Stimulated activated CD8-positive, alpha-beta memory T cell treated with anti-CD3 and anti-CD28 coated beads, Interleukin-15, amount 100 ng/mL, for 1 hour (primary cell): ENCODE measurements at places on chromosomes 3 and 15.

GRCh38 chr3:50609763-50610085 lies 1.9 kb downstream of the CISH start:
- no peak for DNase-seq

DNA sequence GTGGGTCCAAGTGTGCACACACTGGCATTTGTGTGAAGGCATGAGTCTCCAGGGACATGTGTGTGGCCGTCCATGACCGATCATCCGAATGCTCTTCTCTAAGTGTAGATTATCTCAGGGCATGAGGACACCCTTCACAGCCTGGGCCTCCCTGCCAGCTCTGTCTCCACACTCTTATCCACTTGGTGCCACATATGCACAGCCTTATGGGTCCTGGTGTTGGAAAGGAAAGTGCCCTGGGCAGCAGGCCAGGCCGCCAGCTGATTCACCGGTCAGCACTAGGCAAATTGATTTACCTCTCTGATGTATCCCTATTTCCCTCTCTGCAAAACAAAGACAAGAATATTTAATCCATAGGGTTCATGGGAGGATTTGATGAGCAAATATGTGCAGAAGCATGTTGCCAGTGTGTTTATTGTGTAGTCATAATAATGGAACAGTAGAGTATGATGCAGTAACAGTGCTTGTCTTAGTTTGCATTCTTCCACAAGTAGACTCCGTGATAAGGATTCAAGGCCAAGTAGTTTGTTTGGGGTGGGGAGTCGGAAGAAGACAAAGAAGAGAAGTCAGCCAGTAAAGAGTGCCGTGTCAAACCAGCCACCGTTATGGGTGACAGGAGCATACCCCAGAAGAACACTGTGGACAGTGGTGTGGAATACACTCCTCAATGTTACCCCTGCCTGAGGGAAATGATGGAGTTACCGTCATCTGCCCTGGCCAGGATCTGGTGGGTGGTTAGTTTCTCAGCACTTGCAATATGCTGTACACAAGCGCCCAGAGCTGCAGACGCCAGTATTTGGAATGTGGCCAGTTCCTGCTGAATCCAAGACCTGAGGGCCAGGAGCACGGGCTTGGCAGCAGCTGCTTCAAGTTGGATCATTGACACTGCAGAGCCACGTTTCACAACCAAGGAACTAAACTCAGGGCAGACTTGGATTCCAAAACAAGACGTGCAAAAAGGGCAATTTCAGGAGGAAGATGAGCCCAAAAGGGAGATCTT lies 85.1 kb downstream of the MTHFS start:
- DNase-seq = no peak

- no peak for DNase-seq
These were observed 506.5 kb upstream of the TBL1XR1 start for GRCh38 chr3:177703788-177704187.

- no peak for DNase-seq
These were observed 481 bp downstream of the ADAMTS17 start for GRCh38 chr15:100341239-100341749.

- no peak for DNase-seq
These were observed 86.1 kb downstream of the FOXP1 start for GRCh38 chr3:71497367-71497897.

DNA sequence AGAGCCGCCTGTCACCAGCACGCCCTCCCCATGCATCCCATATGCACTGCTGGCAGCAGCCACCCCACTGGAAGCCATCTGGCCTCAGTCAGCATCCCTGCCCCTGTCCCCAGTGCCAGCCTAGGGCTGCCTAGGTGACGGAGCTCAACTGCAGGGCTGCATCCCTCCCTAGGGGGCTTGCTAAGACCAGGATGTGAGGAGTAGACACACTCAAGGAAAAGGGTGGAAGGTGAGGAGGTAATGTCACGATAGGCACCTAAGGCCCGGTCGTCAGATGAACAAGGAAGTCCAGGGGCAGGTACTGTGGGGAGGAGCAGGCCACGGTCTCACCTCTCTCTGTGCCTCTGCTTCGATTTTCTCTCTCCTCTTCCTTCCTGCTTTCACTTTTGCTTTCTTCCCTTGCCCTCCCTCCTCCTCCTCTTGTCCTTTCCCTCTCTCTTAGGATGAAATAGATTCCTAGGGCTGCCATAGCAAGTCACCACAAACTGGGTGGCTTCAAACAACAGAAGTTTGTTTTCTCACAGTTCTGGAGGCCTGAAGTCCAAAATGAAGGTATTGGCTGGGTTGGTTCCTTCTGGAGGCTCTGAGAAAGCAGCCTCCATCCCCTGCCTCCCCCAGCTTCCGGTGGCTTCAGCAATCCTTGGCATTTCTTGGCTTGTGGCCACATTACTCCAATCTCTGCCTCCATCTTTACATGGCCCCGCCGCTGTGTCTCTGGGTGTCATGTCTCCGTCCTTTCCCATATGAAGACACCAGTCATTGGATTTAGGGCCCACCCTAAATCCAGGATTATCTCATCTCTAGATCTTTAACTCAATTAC lies 298.3 kb downstream of the SHQ1 start:
- DNase-seq = no peak

GRCh38 chr15:69838338-69838737 lies 259.4 kb downstream of the TLE3 start:
- DNase-seq = no peak

DNA sequence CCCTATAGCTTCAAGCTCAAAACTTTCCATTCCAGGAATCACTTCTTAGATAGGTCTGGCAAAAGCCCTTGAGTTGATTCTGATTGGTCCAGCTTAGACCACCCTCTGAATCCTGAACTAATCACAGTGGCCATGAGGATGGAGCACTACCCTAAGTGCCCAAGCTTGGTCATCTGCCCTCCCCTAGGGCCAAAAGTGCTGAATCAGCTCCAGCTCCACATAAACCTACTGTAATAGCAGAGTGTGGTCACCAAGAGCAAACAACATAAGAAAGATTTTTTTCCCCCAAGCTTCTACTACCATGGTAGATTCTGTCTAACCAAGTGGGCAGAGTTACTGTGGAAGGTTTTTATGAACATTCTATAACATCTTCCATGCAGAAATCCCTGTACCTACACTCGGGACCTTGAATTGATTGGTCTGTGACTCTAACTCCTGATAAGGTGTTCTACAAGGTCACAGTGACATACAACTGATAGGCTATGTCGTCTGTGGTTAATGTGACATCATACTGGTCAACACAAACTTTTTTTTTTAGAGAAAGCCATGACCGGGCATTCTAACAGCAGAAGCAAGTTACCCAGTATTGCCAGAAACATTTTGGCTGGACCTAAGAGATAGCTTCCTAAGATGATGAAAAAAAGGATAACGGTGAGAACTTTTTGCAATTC lies 320.9 kb downstream of the MAGI1 start:
- DNase-seq = no peak

- DNase-seq = no peak
These were observed 2.4 kb downstream of the ACAP2 start for GRCh38 chr3:195440379-195440778.

DNA sequence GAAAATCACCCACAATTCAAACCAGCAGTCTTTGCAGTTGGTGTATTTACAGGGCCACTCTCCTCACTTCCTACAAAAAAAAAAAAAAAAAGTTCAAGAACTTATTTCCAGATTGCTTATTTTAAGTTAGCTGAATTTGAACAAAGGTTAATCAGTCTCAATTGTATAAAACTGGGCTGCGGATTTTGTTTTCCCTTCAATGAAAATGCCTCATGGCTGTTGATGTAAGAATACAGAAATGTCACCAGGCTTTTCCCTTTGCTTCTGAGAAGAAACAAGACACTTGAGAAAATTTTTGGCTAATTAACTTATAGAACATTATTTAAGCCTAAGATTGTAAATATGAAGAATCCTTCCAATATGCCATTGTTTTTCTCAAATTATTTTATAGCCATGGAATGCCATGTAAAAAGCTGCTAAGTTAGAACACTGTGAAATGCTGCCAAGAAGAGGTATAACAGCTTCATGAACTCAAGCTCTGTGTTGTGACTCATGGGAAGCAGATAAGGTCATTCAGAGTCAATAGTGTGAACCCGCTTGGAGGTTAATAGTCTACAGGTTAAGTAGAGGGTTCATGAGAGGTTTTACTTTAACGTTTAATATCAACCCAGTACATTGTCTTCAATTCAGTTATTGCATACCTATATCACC lies 84.3 kb upstream of the ABI3BP start:
- DNase-seq = no peak

DNA sequence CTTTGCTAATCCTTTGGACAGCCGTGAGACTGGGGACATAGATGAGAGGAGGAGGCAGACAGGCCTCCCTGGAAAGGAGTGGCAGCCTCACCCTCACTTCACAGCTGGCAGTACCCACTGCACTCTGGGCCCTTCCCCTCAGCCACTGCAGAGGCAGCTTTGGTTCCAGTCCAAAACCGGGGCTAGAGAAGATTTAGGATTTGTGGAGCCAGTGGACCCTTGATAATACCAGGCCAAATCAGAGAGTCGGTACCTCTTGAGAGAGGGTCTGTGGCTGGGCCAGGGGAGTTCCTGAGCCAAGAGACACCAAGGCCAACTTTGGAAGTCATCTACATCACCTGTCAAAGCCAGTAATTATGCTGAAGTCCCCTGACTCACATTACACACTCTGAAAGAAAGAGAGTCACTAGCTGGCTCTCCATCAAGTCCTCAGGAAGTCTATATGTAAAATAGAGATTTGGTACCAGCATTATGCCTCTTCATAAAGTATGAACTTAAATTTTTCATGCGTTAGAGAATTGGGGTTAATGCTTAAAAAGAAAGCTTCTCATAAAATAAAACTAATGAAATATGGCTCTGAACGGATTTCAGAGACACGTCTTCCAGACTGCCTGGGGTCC lies 244.1 kb upstream of the SEMA6D start:
- DNase-seq = no peak

GRCh38 chr15:74489518-74490338 lies 28.8 kb upstream of the UBL7 start:
- DNase-seq = peak; percentile 55

GRCh38 chr15:52010633-52011595 lies 8.1 kb upstream of the MAPK6 start:
- DNase-seq = no peak

- DNase-seq = no peak
These were observed 95.5 kb upstream of the COL8A1 start for GRCh38 chr3:99542767-99543518.

- DNase-seq = no peak
These were observed 723.4 kb downstream of the ZPLD1 start for GRCh38 chr3:103158183-103158582.

GRCh38 chr15:80825361-80826030 lies 46.3 kb downstream of the CEMIP start:
- DNase-seq = no peak

- DNase-seq = no peak
These were observed 180.7 kb upstream of the GRM7 start for GRCh38 chr3:6680119-6680806.

DNA sequence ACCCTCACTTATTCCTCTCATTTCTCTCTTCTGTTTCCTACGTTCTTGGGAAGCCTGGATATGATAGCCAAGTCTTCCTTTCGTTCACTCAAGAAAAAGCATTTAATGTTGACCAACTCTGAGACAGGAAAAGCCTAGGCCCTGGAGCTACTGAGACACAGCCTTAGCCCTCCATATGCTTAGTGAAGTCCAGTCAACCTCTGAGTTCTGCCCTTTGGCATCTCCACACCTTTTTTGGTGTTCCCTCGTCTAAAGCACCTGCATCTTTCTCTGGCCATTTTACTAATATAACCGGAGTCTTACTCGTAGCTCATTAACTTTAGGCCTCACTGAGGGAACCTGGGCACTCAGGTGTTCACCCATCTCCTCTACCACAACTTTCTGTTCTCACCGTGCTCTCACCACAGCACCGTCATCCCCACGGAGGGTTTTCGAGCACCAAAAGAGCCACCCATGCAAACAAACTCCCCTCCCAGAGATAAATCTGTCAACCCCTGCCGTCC lies 632 bp downstream of the MTHFS start:
- no peak for DNase-seq

- no peak for DNase-seq
These were observed 20.6 kb upstream of the FBLN2 start for GRCh38 chr3:13528217-13528867.

GRCh38 chr3:141959589-141960554 lies 83.4 kb downstream of the ATP1B3 start:
- DNase-seq = no peak

GRCh38 chr15:86446253-86446640 lies 366.6 kb downstream of the AGBL1 start:
- no peak for DNase-seq

- no peak for DNase-seq
These were observed 82.0 kb downstream of the MBNL1 start for GRCh38 chr3:152350776-152351175.

DNA sequence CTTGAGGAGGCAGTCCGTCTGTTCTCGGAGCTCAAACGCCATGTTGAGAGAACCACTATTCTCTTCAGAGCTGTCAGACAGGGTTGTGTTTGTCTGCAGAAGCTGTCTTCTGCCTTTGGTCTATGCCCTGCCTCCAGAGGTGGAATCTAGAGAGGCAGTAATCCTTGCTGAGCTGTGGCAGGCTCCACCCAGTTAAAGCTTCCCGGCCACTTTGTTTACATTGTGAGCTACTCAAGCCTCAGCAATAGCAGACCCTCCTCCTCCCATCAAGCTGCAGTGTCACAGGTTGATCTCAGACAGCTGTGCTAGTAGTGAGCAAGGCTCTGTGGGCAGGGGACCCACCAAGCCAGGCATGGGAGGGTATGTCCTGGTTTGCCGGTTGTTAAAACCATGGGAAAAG lies 8.9 kb downstream of the OR5AC2 start:
- DNase-seq = no peak

- no peak for DNase-seq
These were observed 87.9 kb upstream of the MEF2A start for GRCh38 chr15:99477791-99478471.

- no peak for DNase-seq
These were observed 186.5 kb downstream of the FOXP1 start for GRCh38 chr3:71397046-71397445.

DNA sequence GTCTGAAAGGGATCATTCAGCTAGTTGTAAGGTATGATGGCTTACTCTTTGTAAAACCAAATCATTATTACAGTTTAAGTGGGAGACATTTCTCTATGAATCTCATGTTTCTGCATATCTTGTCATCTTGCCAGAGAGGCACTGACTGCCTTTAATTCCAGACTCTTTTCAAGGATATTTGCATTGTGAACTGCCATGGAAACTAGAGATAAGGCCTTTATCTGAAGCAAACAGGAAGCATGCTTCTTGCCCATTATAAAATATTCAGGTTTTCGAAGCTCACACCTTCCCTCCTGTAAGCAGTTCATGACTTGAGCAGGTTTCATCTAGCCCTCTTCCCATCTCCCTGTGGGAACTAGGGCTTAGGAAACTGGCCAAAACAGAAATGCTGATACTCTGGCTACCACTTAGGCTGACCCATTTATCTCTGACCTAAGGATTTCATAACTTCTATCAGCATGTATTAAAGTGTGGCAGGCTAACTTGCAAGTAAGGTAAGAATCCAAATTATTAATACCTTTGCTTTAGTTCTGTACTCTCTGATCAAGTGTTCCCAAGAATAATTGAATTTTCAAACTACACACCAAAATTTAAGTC lies 326.6 kb upstream of the ALCAM start:
- DNase-seq = no peak

- DNase-seq = no peak
These were observed 173.7 kb downstream of the KBTBD8 start for GRCh38 chr3:67171841-67172240.
